Suppressor macrophage treated with lipopolysaccharide for 4 hours (primary cell): ENCODE measurements at places on chromosomes 3 and 15.

- DNase-seq, result no peak
Measured at GRCh38 chr3:160133757-160134156, 91.5 kb upstream of the C3orf80 start.

DNA sequence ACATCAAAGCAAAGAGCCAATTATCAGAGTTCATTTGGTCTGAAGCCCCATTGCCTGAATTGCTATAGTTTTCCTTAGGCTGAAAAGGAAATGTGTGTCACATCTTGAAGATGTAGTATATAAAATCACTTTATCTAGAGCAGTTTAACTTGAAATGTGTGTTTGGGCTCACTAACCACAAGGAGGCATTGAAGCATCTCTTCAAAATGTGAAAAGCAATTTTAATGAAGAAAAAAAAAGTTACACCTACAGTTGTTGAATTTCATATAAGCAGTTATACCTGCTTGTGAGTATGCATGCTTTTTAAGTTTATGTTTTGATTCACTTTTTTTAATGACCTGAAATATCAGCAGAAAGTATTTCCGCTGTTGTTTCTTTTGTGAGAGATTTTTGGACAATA is 129.3 kb downstream of the IQCH start:
- DNase-seq, result no peak

DNA sequence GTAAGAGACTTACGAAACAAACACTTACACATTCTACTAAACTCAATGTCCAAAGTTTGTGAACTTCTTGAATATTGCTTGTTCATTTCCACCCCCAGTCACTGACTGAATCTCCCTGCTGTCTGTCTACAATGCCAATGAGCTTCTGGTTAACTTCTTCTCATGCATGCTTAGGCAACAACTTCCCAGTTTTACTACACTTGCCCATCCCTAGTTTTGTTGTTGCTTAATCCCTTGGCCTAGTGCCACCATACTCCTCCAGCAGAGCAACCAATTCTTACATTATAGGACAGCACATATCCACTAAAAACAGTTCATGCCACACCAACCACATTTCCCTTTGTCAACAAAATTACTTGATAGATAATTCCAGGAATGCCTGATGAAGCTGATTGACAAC is 40.9 kb upstream of the CCR2 start:
- peak; percentile 96 for DNase-seq

- no peak for DNase-seq
Measured at GRCh38 chr3:64266065-64266931, 41.0 kb upstream of the PRICKLE2 start.

- DNase-seq, result no peak
Measured at GRCh38 chr3:190716211-190716610, 146.3 kb downstream of the GMNC start.

DNA sequence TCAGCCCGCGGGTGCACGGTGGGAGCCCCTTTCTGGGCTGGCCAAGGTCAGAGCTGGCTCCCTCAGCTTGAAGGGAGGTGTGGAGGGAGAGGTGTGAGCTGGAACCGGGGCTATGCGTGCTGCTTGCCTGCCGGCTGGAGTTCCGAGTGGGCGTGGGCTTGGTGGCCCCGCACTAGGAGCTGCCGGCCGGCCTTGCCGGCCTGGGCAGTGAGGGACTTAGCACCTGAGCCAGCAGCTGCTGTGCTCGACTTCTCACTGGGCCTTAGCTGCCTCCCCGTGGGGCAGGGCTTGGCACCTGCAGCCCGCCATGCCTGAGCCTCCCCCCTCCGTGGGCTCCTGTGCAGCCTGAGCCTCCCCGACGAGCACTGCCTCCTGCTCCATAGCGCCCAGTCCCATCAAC is 36.0 kb downstream of the TRH start:
- DNase-seq, result no peak

DNA sequence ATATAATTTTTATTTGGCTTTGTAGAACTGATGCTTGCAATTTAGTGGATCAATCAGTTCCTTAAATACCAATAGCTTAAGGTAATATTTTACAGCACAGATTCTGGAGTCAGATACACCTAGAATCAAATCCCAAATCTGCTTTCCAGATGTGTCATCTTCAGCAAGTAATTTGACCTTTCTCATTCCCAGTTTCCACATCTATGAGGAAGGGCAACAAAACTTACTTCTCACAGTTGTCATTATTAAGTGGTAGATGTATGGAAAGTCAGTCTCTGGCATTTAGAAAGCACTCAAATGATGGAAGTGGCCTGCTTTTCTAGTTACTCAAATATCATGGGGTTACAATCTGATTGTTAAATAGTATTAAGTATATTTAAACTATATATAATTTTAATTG is 767.0 kb downstream of the CADM2 start:
- DNase-seq, result no peak

DNA sequence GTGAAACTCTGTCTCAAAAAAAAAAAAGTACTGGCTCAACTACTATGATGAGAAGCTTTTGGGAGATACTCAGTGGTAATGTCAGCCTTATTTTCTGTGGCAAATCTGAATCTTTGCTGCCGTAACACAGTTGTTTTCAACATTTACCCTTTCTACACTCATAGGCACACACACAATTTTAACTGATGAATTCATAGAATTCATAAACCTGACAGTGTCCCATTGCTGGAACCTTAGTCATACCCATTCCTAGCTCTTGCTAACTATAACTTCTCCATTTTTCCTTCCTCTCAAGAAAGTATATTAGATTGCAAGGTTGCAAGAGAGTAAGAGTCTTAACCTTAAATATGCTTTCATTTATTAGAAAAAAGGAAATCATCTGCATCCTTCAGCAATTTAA is 496.6 kb downstream of the FHIT start:
- no peak for DNase-seq
